ENCODE measurements at places on chromosomes 3 and 15.

DNA sequence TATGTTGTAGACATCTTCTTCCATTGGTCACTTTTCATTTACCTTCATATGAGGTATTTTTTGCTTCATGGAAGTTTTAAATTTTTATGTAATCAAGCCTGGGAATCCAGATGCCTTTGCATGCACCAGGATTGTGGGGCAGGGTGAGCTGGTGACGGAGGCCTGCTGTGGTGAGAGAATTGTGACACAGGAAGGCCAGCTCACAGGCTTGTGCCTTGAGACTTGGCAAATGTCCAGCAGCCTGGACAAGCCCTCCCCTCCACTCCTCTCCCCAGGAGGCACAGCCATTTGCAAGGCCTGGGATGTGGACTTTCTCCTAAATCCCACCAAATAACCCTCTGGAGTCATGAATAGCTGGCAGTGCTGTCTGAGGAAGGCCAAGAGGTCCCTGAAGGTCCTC is 67.4 kb downstream of the RHCG start:
- DNase-seq = no peak

DNA sequence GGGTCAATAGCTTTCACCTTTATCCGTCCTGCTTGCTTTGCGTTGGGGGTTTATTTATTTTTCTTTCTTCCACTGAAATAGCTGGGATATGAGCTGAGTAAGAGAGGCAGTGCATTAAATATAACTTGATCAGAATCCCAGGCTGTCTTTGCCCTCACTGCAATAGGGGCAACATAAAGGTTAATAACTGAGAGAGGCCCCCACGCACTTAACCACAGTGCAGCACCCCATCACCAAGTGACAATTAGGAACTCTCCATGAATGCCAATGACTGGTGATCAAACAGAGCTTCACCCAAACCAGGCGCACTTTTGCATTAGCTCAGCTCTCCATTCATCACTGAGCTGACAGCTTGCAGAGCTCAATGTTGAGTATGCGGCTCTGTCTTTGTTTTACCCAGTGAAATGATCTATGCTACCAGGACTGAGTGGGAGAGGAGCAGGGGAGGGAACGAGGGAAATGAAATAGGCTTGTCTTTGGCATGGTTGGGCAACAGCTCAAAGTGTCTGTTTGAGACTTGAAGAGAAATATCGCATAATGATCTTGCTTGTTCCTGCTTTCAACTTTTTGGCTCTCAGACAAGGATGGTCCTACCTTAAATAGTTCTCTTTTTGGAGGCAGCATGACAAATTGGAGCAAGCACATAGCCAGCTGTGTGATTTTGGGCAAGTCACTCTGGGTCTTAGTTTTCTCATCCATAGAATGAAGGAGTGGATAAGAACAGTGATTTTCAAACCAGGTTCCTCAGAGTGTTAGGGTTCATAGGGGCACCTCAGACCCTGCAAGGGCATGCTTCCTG is 14.5 kb upstream of the GLCE start:
- no peak for DNase-seq

- no peak for DNase-seq
Measured at GRCh38 chr3:116517308-116517707, 72.0 kb upstream of the LSAMP start.

GRCh38 chr15:34973512-34973911 is 4.0 kb upstream of the AQR start:
- DNase-seq = no peak

GRCh38 chr3:198079771-198080520 is 119.9 kb downstream of the LMLN start:
- peak; percentile 45 for DNase-seq

DNA sequence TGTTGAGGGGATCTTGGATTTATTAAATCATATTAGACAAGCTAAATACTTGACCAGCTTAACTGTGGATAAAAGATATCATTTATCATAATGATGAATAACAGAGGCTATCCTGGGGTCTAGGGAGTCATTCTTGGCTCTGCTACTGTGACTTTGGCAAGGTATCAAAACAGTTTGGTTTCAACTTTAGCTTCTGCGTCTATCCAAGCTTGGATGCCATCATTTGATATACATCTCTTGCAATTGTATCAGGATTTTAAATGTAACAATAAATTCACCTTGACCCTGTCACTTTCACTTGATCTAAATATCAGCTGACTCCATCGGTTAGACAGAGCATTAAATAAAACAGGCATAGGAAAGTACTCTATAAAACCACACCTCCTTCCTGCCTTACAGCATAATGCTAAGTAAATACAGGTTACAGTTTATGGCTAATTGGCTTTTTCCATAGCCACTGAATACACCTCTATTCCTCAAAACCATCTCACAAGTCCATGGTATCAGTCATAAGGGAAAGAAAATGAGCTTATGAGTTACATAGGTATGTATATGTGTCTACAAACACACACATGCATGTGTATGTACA is 262.9 kb downstream of the CTNNB1 start:
- no peak for DNase-seq

GRCh38 chr3:48157950-48158376 is 30.3 kb downstream of the CDC25A start:
- DNase-seq = peak; percentile 33

DNA sequence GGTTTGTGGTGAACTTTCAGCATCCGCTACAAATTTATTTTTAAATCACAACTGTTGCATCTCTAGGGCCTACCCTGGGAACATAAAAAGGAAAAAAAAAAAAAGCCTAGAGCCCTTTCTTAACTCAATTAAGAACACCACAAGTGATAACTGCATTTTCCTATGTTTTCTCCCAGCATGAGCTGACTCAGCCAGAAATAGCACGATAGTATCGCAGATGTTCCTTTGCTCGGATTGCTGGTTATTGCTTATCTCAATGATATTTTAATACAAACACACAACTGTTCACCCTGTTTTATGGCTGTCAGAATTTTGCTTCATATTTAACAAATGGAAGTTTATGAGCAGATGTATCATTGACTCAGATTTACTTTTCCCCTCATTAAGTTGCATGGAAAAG is 251.8 kb upstream of the SUCLG2 start:
- no peak for DNase-seq

DNA sequence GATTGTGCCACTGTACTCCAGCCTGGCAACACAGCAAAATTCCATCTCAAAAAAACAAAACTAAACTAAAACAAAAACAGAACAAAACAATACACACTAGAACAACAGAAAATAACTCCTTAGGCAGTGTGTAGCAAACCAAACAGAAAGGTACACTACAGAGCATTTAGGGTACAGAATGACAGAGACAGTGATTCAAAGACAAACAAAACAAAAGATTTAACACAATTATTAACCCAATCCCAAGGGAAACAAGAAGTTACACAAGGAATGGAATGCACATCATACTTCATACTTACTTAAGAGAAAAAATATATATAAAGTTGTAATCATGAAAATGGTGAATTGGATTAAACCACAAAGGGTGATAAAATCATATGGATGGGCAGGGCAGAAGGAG is 12.9 kb downstream of the SLC25A20 start:
- DNase-seq = no peak

DNA sequence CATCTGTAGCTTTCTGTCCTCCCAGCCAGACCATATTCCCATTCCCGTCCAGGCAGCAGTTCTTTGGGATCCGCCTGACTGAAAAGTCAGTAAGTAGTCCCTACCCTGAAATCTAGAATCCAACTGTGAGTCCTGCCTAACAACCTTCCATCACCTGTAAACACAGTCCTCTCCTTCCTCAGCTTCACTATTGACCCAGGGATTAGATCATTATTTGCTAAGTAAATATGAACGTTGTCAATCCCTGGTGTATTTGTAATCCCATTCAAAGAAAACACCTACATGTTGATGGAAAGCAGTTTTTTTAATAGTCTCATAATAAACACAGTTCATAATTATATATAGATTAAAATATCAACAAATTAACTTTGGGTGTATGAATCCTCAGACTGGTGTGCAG is 732 bp downstream of the SAXO2 start:
- peak; percentile 15 for DNase-seq

DNA sequence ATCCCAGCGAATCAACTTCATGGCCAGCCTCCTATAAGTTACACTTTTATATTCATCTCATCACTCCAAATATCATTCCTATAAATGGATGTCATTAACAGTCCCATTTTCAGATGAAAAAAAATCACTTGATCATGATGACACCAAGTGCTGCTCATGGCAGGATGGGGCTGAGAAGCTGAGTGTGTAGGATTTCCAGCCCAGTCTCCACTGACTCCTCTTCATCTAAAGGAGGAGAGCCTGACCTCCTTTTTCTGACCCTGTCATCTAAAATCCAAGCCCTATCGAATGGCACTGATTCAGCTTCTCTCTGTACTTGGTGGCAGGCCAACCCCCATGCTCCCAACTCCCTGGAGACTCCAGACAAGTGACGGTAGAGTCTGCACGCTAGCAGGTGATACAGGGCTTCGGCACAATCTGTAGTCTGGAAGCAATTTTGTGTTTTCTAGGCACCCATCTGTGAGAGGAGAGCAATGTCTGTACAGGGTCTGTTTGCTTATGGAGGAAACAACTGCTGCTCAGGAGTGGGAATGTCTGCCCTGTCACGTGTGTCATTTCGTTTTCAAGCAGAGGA is 103.2 kb downstream of the EPHB1 start:
- DNase-seq = no peak

DNA sequence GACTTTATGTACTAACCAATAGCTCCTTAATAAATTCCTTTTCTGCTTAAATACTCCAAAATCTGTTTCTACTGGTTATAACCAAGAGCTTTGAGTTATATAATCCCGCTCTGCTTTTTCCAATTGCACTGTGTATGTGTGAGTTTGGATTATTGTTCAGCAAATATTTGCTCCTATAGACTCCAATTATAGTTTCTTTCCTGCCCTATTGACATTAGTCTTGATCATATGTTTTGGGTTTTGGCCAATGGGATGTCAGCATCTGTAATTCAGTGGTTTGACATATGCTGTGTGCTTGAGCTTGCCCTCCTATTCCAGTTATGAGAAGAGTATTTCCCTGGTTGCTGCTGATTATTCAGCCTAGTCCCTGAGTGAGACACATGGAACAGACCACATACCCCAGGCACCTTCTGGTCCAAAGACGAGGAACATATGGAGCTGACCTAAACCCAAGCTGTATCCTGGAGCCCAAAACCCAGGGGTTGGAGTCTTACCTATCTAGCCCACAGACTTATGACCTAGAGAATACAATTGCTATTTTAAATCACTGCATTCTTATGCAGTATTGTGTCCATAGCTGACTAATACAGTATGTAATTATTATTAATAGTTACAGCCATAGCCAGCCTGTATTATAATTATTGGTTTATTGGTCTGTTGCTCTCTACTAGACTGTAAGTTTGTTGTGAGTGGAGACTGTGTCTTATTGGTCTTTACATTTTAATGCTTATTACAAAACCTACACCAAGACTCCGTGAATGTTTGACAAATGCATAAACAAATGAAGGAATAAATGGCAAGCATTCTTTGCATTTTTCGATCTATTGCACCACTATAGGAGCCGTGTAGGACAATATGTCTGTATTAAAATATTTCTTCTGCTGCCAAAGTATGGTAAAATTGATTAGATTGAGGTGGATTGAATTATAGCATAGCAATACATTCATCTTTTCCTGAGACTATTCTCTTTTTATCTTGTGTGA is 11.7 kb upstream of the ZNF280D start:
- no peak for DNase-seq

DNA sequence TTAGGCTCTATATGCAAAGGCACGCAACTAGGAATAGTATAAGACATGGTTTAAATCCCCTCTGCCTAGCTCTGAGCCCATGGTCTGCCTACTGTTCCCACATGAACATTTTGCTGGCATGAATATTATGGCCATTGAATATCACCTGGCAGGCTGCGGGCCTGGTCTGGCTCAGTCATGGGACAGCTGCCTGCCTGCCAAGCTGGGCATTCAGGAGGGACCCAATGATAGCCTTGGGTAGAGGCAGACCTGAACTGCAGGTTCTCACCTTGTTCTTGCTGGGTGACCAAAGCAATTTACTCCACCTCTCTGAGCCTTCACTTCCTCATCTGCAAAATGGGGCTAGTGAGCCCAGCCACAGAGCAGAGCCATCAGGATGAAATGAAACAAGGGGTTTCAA is 11.3 kb downstream of the RBP1 start:
- no peak for DNase-seq

DNA sequence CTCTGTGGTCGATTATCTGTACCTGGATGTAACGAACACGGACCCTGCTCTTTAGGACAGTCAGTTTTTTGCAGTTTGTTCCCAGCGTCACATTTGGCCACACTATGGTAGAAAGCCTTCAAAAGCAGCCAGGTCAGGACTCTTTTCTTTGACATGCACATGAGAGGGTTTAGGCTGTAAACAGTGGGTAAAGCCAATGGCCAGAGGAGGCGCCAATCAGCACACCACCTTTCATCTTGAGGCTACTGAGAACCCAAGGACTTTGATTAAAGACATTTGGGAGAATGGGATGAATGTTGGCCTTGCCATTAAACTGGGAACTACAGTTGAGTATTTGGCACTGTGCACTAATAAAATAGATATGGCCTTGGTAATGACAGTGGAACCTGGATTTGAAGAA is 225.9 kb downstream of the OXSM start:
- DNase-seq = no peak

GRCh38 chr15:96102631-96103030 is 227.9 kb upstream of the NR2F2 start:
- DNase-seq = no peak

DNA sequence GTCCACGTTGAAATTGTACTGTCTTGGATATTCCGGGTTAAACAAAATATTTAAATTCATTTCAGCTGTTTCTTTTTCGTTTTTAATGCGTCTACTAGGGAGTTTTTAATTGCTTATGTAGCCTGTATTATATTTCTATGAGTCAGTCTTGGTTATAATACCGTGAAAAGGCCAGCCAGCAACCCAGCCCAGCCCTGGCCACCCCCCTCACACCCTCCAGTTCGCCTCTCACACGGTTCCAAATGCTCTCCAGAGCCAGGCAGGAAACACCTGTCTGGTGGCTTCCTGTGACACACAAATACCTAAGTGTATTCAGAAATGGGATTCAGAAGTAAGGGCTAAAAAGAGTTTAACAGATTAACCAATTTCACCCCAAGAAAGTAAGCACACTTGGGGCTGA is 4.4 kb downstream of the SH3BP5 start:
- no peak for DNase-seq

- DNase-seq = no peak
Measured at GRCh38 chr15:65752151-65752700, 39.9 kb downstream of the DENND4A start.

GRCh38 chr3:145094355-145094941 is 1066.5 kb downstream of the PLOD2 start:
- DNase-seq = peak; percentile 13

- DNase-seq = no peak
Measured at GRCh38 chr3:158768361-158768787, 33.5 kb upstream of the MFSD1 start.

- no peak for DNase-seq
Measured at GRCh38 chr3:78801926-78802561, 965.8 kb downstream of the ROBO1 start.

- DNase-seq = no peak
Measured at GRCh38 chr15:97030251-97030650, 699.8 kb downstream of the NR2F2 start.

GRCh38 chr15:48191574-48192225 is at the start of gene CTXN2:
Gene CTXN2, plus strand, starts transcription at chr15:48191665. Its CDS starts 9,636 bp downstream, at chr15:48201301.
- DNase-seq = no peak

Data from HAP-1 (cell line).